ENCODE measurements at places on chromosomes 11 and 22. TPM values are rescaled to one million over a fixed set of nuclear protein-coding genes. Genes with fewer than 3 reads are reported as not detected.

GRCh38 chr11:70528046-70528793 is 129.9 kb downstream of the CTTN start:
- DNase-seq = no peak

GRCh38 chr11:64582885-64583284 is 8.1 kb upstream of the SLC22A12 start:
- no peak for DNase-seq

GRCh38 chr11:95230810-95231126 is 234 bp downstream of the SESN3 start:
- no peak for DNase-seq

- DNase-seq = no peak
Observed at GRCh38 chr11:77406396-77406795, 67.5 kb downstream of the PAK1 start.

- peak; percentile 10 for DNase-seq
Observed at GRCh38 chr11:104531075-104531474, 367.1 kb upstream of the PDGFD start.

PANX3 gene
- total RNA-seq = not detected

PARVA gene
- total RNA-seq = 54.5 TPM

TBX1 gene
- total RNA-seq = 0.50 TPM

DNA sequence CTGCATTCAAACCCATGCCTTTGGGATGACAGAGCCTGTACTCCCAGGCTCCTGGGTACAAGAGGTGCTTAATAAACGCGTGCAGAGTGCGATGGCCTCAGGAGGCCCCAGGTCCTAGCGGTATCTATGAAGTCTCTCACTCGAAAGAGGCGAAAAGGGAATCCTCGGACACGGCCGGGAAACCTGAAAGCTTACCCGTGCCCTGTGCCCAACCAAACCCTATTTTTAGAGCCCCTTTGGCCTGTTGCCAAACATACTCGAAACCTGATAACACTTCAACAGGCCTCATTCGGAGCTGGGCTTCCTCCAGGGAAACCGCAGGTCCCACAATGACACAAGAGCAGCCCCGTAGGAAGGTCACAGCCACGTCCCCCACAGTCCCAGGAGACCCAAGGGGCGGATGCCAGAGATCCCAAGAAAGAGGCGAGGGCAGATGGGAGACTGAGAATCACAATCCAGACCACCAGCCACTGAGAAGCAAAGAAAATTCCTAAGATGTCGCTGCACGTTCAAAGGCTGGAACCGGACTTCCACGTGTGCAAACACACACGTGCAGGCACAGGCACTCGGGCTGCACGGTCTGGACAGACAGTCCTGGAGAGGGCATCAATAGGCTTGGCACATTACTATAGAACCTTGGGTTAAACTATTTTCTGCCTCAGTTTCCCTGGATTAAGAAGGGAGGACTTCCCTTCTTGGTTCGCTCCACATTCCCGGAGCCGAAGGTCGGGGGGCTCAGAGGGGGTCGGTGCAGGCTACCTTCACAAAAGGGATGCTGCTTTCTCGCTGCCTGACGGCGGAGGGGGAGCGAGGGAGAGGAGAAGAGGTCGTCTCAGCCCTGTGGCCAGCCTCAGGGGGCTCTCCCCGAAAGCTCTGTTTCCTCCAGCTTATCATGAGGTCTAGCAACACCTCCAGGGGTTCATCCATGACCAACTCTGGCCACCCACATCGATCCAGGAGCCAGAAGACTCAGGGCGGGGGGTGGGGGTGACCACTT is 8.2 kb downstream of the PDGFB start:
- no peak for DNase-seq

HIRA gene
- total RNA-seq = 41.5 TPM

MRPL23 gene
- 173 TPM for total RNA-seq

GRCh38 chr11:44926036-44926435 is 24.6 kb downstream of the TP53I11 start:
- DNase-seq = no peak

- peak; percentile 13 for DNase-seq
Observed at GRCh38 chr11:22666688-22667439, 453 bp downstream of the GAS2 start.

DNA sequence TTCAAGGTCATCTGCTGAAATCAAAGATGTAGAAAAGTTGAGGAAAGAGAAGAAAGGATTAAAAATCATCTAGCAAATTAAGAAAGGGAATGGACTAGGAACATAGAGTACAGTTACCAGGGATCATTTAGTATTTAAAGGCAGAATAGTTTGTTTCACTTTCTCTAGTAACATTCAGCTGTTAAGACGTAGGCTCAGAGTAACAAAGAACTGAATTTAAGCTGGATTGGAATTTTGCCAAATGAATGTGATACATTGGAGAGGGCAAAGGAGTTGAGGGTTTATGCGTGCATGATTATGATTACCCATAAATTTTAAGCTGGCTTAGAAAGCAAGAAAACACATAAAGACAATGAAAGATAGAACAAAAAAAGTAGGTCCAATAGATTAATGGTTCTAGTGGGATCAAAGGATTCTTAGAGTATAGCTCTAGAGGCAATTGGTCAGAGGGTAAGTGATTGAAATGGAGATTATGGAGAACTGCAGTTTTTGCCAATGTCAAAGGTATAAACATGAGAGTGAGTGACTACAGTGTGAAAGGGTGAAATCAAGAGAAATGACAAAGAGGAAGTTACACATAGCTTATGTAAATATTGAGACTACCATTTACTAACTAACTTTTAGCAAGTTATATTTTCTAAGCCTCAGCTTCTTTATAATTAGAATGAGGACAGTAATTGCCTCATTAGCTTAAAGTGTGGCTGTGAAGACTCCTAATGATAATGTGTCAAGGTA is 190.0 kb downstream of the GRIA4 start:
- DNase-seq = no peak

- DNase-seq = peak; percentile 35
Observed at GRCh38 chr11:127564810-127565209, 564.2 kb upstream of the KIRREL3 start.

GRCh38 chr11:33444835-33445594 is 187.8 kb downstream of the HIPK3 start:
- no peak for DNase-seq

RASD2 gene
- 0.35 TPM for total RNA-seq

FOSL1 gene
- 4.2 TPM for total RNA-seq

BRSK2 gene
- total RNA-seq = 0.30 TPM

- peak; percentile 1 for DNase-seq
Observed at GRCh38 chr22:32106930-32107329, 52.2 kb downstream of the C22orf42 start.

GRCh38 chr22:35425971-35426800 is 26.2 kb downstream of the MCM5 start:
- DNase-seq = peak; percentile 38

Measured in renal cortical epithelial cell (primary cell).